ENCODE measurements at places on chromosomes 13 and 19.

- DNase-seq: no peak
Measured at GRCh38 chr19:2239771-2240770, 3.4 kb downstream of the SF3A2 start.

- DNase-seq: no peak
Measured at GRCh38 chr13:56351041-56351440, 789.7 kb upstream of the PRR20A start.

GRCh38 chr19:36103842-36104552 lies 6.9 kb upstream of the OVOL3 start:
- no peak for DNase-seq

GRCh38 chr13:44103429-44104196 lies 223.9 kb downstream of the LACC1 start:
- DNase-seq: no peak

GRCh38 chr13:63900406-63900805 lies 2484.8 kb upstream of the PCDH20 start:
- no peak for DNase-seq

- DNase-seq: peak; percentile 87
Measured at GRCh38 chr13:45119991-45120864, at the start of gene GTF2F2. GTF2F2 (plus strand) TSS chr13:45120510; CDS start chr13:45120656, 146 bp downstream.

DNA sequence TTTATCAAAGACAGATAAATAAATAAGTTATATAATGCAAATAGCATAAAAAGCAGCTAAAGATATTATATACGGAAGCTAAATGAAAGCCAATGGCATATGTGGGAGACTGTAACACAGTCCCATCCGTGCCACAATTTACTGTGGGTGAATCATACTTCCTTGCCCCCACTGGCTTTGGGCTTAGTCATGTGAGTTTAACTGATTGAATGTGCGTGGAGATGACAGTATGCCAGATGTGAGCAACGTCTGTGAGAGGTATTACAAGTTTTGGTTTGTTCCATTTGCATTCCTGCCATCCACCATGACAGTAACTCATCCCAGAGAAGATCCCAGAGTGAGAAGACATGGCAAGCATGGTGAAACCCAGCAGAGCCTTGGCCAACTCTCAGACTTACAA lies 340.0 kb downstream of the SUCLA2 start:
- no peak for DNase-seq

DNA sequence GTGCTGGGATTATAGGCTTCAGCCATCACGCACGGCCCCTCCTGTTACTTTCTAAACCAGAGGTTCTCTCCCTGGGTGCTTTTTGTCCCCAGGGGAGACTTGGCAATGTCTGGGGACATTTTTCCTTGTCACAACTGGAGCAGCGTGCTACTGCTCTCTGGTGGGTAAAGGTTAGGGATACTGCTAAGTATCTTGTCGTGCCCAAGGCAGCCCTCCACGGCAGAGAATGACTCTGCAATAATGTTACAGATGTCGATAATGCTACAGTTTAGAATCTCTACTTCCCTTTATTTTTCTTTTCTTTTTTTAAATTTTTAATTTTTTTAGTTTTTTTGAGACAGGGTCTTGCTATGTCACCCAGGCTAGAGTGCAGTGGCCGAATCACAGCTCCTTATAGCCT lies 38.0 kb downstream of the ADGRE1 start:
- DNase-seq: no peak

DNA sequence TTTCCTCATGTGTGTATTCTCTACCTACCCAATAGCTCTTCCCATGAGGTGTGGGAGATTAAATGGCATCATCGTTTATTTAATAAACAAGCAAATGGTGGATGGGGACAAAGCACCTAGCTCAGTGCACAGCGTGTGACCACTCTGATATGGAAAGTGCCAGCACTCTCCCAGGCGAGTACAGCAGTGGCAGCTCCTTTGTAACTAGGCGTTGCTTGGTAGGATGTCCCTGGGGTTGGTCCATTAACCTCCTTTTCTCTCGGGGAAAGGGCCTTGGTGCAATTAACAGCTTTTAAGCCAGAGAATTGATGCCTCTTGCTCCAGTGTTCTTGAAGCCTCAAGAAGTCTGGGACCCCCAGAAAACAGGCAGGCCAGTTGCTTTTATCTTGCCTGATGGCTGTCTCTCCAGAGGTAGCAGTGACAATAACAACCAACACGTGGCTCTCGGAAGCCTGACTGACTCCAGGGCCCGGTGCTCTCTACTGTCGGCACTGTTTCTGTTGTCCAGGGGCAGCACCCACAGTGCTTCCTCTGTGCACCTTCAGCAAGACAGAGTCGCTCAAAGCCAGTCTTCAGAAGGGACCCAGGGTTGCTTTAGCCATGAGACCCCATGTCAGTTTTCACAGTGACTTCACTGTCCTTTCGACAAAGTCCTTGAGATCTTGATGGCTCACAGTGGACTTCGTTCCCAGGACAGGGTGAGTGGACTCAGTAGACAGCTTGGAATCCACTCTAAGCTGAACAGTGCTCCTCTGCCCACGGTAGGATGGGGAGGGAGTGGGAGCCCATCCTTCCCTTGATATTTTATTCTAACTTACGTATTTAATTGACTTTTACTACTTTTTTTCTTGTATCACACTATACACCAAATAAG lies 33.9 kb upstream of the NPAS1 start:
- DNase-seq: no peak

- peak; percentile 76 for DNase-seq
Measured at GRCh38 chr19:12806242-12807081, at the start of gene RNASEH2A. RNASEH2A (plus strand) TSS chr19:12806584; CDS start chr19:12806674, 90 bp downstream.

GRCh38 chr19:13803038-13803437 lies 7.8 kb downstream of the ZSWIM4 start:
- DNase-seq: no peak

GRCh38 chr13:39776439-39776838 lies 121.0 kb downstream of the COG6 start:
- no peak for DNase-seq

GRCh38 chr13:25977671-25978070 lies 74.1 kb downstream of the SHISA2 start:
- DNase-seq: no peak

- no peak for DNase-seq
Measured at GRCh38 chr13:73765651-73766384, 368.4 kb downstream of the KLF12 start.

- no peak for DNase-seq
Measured at GRCh38 chr19:31963746-31964145, 381.7 kb upstream of the ZNF507 start.

GRCh38 chr13:71964491-71965100 lies 97.6 kb upstream of the DACH1 start:
- DNase-seq: no peak

GRCh38 chr19:3249408-3249807 lies 24.9 kb downstream of the CELF5 start:
- no peak for DNase-seq

DNA sequence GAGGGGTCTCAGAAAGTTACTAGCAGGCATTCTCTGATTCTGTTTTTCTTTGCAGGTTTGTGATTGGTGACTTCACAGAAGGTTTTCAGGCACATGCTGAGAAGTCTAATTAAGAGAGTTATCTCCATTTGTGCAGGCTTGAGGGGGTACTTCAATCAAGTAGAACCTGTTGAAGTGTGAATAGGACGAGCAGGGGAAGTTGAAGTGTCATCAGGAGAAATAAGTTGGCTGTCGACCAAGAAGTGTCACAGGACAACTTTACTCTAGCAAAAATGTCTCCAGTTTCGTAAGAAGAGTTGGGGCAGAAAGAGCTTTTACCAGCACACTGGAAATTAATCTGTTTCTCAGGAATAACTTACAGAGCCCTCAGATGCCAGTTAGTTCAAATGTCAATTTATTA lies 576.5 kb upstream of the SLITRK5 start:
- no peak for DNase-seq

GRCh38 chr19:16571283-16571682 lies 932 bp downstream of the SLC35E1 start:
- DNase-seq: no peak

- no peak for DNase-seq
Measured at GRCh38 chr13:45411631-45412030, 6.5 kb downstream of the SLC25A30 start.

- peak; percentile 49 for DNase-seq
Measured at GRCh38 chr13:42991898-42992763, at the start of gene EPSTI1. EPSTI1 (minus strand) TSS chr13:42992241; CDS start chr13:42992165, 76 bp downstream.

DNA sequence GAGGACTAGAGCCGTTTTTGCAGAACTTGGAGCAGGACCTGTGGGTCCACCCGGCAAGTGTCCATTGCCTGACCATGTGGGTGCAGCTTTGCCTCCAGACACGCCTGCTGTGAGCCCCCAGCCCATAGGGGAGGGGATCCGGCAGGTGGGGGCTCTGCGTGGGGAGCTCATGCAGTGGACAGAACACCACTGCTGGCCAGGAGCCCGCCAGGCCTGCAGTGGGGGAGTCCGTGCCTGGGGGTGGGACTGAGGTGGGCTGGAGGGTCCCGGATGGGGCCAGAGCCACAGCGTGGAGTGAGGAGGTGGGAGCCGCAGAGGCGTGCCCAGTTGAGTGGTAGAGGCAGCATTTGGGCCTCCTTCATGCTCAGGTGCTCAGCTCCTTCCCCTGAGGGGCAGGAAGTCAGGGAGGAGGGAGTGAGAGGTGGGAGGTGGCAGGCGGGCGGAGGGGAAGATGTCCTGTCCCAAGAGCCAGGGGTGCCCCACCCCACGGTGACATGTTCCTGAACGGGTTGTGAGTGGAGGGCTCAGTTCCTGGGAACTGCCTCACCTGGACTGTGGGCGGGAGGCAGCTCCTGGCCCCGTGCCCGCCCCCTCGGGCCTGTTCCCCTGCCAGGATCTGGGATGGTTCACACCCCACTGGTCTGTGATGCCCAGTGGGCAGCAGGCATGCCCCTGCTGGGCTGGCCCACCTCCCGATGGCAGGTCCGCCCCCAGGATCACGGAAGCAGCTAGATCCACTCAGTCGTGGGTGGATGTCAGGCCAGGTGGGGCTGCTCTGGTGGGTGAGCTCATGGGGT lies 8.8 kb downstream of the ADAT3 start:
- no peak for DNase-seq

GRCh38 chr13:50358231-50359040 lies 343.2 kb downstream of the KCNRG start:
- DNase-seq: no peak

GRCh38 chr13:49938921-49939320 lies 2.8 kb upstream of the SPRYD7 start:
- DNase-seq: no peak

GRCh38 chr19:58518256-58519086 lies 1.1 kb downstream of the ZBTB45 start:
- DNase-seq: no peak

GRCh38 chr13:76735641-76736040 lies 150.6 kb downstream of the KCTD12 start:
- no peak for DNase-seq

GRCh38 chr13:32616883-32617511 lies 30.7 kb downstream of the PDS5B start:
- DNase-seq: no peak

- peak; percentile 97 for DNase-seq
Measured at GRCh38 chr19:6767357-6768235, at the start of gene SH2D3A. SH2D3A (minus strand) TSS chr19:6767435; CDS start chr19:6763748, 3,687 bp downstream.

- no peak for DNase-seq
Measured at GRCh38 chr13:112916296-112916695, 52.7 kb upstream of the MCF2L start.

DNA sequence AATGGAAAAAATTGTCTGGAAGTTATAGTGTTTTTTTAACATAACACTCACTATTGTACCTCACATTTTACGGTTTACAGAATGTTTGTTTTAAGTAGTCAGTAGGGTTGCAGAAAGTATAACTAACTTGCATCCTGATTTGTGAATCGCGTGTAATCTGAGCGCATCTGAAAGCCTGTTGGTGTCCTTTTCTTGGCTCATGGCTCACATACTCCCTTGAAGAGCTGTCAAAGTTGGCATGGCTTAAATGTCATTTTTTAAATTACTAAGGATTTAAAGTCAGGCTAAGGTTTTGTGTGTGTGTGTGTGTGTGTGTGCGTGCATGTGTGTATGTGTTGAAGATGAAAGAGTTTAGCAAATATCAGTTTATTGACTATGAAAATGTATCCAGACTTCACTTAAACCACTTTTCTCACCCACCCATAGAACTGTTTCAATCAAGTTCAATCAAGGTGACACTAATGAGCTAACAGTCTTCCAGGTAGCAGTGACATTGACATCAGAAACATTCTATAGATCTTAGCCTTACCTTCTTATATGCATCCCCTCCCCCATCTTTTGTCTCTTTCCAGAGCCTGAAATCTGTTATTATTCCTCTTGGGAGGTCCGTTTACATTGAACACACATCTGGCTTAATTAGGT lies 480.4 kb upstream of the SGCG start:
- peak; percentile 1 for DNase-seq

- DNase-seq: no peak
Measured at GRCh38 chr19:47514151-47514868, 553 bp downstream of the NAPA start.

GRCh38 chr13:25149711-25150110 lies 22.4 kb downstream of the AMER2 start:
- DNase-seq: no peak

GRCh38 chr19:52622261-52622660 lies 15.9 kb downstream of the ZNF83 start:
- DNase-seq: no peak

DNA sequence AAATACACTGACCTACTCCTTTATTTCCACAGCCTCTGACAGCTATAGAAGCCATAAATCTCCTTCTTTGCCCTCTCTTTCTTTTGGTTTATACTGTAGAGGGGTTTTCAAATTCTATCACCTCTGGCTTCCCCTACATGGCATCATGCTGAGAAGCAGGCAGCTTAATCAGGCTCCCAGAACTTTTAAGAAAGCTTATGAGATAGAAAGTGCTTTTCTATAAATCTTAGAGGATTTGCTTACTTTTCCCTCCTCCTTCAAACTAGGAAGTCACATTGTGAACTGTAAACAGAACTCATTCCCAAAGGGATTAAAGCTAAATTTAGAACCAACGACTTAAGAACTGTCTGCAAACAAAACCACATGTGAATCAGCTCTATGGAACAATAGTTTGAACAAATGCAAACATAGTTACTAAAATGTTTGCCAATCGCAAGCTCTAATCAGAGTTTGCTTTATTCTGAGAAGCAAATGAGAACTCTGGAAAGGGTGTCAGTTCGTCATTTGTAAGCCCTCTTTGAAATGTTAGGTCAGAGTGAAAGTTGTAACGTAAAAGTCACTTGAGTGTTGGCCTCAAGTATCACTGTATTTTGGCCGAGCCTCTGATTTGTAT lies 344.1 kb downstream of the RFC3 start:
- DNase-seq: no peak

GRCh38 chr19:51653162-51653561 lies 6.5 kb upstream of the SIGLEC14 start:
- no peak for DNase-seq

GRCh38 chr13:61608138-61608537 lies 192.5 kb upstream of the PCDH20 start:
- DNase-seq: no peak

- DNase-seq: no peak
Measured at GRCh38 chr19:4534836-4535658, at the start of gene PLIN5. PLIN5 (minus strand) TSS chr19:4535224; CDS start chr19:4534074, 1,150 bp downstream.

Data from thymus (tissue), 14 donors.